ENCODE measurements at places on chromosomes 2 and 18.
A peak's percentile ranks its signal among the peaks of the same experiment; 100 is the strongest.

- DNase-seq = no peak
These were observed 34.8 kb downstream of the METTL4 start for GRCh38 chr18:2536493-2536892.

DNA sequence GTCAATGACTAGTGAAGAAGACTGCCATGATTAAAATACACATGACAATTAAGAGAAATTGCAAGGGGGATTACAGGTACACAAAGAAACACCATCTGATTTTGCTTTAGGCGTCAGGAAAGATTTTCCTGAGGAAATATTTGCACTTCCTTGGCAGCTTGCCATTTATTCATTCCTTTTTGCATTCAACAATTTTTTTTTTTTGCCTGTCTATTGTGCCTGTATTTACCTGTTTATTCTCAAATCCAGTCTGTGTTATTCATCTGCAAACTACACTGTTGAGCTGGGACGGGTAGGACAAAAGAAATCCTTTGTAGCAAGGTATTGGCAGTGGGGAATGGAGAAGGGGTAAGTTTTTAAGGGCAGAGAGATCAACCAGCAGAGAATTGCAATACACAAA is 31.8 kb downstream of the SMAD2 start:
- DNase-seq = no peak

DNA sequence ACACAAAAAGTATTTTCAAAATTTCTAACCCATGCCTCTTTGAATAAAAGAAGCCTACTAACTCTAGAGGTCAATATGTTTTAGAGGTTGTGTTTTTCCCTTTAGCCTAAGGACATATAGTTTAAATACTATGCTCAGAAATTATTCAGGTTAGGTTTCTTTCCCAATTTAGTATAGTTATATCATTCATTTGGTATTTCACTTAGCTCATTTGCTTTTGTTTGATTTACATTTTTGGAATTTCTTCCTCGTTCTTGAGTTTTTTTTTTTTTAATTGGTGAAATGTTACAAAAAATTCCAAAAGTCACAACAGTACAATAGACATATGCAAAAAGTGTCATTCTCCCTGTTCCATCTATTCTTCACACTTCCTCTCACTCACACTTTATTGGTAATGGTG is 371.3 kb upstream of the TNP1 start:
- no peak for DNase-seq

GRCh38 chr2:15169326-15170069 is 391.6 kb downstream of the NBAS start:
- no peak for DNase-seq

- DNase-seq = no peak
These were observed 79.0 kb upstream of the CTDP1 start for GRCh38 chr18:79600596-79600995.

DNA sequence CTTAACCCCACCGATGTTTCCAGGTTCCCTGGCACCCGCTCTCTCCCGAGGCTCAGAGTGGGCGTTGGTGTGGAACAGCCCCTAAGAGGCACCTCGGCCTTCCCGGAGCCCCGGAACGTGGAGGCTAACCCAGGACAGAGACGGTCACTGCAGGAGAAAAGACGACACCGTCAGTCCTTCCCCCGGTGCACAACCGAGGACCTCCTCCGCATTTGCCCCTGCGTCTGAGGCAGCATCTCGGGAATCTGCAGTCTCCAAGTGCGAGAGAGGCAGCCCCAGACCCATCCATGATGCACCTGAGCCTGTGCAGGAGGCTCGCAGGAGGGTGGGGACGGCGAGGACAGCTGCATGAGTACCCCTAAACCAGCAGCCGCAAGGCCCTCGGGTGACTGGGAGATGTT is 204.9 kb upstream of the SALL3 start:
- no peak for DNase-seq

DNA sequence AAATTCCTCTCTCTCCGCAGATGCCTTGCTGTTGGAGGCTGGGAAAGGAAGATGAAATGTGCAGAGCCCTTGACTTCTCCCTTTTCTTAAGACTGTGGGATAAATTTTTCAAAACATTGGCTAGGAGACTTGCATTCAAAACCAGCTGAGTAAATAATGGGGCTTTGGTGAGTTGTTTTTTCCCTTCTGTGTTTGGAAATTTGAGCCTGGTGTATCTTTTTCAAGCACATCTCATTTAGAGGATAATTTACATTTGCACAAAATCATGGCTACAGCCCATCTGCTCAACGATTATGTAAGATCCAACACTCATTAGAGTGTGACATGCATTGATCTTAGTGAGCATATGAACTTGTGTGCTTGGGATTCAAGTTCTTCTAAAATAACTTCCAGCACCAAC is 112.1 kb upstream of the ATP8B1 start:
- DNase-seq = no peak

- DNase-seq = no peak
These were observed 8.2 kb upstream of the GPR17 start for GRCh38 chr2:127637725-127638252.

DNA sequence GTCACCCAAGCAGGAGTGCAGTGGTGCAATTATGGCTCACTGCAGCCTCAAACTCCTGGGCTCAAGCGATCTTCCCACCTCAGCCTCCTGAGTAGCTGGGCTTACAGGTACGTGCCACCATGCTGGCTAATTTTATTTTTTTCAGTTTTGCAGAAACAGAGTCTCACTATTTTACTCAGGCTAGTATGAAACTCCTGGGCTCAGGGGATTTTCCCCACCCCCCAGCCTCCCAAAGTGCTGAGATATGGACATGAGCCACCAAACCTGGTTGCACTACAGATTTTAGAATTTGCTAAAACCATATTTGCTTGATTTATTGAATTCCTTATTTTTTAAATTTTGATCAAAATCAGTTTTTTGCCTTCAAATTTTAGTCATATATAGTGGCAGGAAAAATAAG is 1553.4 kb downstream of the LRP1B start:
- no peak for DNase-seq

GRCh38 chr2:18178736-18179349 is 300.4 kb downstream of the KCNS3 start:
- no peak for DNase-seq

GRCh38 chr2:215280326-215280725 is 31.5 kb upstream of the ATIC start:
- no peak for DNase-seq

DNA sequence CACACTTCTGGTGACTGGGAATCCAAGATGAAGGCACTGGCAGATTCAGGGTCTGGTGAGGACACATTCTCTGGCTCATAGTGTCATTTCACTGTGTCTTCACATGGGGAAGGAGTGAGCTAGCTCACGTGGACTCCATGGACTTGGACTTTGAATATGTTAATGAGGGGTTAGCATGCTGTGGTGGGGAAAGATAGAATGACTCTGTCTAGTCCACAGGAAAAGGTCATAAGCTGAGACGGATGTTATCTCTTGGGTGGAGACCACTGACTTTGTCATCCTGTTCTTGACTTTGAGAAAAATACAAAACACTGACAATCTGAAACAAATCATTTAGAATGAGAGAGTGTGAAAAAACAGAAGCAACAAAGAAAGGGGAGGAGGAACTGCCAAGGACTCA is 145.9 kb downstream of the PIK3C3 start:
- no peak for DNase-seq

DNA sequence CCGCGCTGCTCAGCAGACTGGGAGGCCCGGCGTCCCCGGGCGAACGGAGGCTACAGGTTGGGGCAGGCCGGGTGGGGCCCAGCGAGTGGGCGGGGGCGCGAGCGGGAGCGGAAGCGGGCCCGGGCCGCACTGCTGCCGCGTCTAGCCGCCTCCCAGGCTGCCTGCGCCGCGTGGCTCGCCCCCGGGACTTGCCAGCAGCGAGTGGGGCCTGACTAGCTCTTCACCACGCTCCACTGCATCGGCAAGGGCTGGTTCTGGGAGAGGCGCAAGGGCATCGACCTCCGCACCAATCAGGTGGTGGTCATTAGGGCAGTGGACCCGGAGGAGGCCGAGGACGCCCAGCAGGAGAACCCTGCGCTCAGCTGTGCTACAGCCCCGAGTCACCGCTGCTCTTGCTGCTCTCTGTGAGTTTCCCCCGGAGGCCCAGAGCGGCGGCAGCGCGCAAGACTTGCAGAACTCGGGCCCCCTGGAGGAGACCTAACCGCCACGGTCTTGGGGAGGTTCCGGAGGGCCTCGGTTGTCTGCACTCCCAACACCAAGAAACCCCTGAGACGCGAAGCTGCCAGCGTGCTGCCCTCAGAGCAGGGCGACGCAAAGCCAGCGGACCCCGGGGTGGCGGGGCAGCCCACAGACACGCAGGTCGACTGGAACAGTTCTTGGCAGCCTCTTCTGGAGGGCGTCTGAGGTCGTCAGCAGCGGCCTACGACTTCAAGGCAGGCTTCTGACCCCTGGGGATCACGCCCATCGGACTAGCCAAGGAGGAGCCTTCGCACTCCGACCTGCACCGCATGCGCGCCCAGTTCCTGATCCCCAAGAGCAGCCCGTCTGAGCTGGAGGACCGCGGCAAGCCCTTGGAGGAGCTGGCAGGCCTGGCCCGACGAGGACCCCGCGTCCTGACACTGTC is 27.2 kb upstream of the PTPN2 start:
- peak; percentile 62 for DNase-seq

DNA sequence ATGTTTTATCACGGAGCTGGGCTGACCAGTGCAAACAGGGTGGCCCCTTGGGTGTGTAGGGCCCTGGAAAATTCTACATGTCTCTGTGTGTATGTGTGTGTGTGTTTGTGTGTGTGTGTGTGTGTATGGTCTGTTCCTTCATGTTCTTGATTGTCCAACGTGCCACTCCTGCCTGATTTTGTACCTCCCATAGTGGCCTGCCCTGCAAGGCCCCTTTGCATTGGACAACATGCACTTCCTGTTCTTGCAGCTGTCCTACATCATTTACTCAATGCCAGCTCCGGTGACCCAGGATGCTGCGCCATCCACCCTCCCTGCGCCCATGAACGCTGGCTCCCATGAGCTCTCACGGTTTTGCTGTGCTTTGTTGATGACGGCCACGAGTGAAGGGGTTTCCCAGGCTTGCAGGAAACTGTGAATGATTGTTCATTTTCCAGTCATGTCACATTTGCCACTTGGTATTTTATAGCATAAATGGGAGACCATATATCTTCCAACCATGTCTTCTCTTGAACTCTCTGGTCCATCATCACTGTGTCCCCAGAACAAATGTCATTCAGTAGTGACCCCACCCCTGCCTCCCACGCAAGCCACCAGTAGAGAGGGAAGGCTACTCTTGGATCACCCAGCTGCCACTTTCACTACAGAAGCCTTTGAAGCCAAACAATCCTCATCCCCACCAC is 69.7 kb upstream of the NCK2 start:
- no peak for DNase-seq

DNA sequence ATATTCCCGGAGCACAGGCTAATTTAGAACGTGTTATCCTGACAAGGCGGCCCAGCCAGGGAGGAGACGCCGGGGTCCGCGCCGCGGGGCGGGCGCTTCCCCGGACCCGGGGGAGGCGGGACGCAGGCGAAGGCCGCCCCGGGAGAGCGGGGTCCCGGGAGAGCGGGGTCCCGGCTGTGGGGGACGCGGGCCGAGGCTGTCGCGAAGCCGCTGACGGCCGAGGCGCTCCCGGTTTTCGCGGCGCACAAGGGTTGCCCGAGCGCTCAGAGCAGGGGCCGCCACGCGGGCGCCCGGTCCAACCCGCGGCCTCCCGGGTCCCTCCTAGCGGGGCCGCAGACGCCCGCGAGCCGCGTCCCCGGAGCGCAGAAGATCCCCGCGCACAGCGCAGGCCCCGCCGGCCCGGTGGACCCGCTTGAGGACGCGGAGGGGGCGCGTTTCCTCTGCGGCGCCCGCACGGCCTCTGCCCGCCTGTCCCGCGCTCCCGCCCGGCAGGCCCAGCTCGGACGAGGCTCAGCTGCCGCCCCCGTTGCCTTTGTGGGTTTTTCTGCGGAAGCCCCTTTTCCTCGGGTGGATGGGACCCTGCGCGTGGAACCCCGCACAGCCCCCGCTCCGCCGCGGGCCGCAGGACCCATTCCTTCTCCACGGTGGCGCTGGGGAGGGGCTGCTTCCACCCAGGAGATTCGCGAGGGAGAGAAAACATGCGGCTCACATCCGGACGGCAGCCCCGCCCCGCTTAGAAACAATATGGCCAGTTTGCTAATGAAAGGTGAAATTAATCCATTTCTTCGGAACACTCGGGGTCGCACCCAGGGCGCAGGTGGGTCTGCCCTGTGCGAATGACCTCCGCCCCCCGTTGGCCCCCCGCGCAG is 9.6 kb upstream of the KCNG2 start:
- no peak for DNase-seq

DNA sequence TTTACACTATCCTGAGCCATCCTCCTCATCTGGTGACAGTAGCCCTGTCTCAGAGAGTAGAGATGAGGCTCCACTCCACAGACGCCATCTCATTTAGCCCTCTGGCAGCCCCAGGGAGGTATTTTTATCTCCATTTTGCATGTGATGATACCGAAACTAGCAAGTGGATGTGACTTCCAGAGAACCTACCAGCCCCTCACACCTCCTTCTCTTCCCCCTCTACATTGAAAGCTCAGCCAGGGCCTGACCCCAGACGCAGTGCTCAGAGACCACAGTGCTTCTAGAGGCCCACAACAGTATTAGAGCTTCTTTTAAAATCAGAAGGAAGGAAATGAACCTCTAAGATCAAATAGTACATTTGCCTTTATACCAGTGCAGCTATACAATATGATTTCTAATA is 8.3 kb downstream of the GYPC start:
- DNase-seq = no peak

DNA sequence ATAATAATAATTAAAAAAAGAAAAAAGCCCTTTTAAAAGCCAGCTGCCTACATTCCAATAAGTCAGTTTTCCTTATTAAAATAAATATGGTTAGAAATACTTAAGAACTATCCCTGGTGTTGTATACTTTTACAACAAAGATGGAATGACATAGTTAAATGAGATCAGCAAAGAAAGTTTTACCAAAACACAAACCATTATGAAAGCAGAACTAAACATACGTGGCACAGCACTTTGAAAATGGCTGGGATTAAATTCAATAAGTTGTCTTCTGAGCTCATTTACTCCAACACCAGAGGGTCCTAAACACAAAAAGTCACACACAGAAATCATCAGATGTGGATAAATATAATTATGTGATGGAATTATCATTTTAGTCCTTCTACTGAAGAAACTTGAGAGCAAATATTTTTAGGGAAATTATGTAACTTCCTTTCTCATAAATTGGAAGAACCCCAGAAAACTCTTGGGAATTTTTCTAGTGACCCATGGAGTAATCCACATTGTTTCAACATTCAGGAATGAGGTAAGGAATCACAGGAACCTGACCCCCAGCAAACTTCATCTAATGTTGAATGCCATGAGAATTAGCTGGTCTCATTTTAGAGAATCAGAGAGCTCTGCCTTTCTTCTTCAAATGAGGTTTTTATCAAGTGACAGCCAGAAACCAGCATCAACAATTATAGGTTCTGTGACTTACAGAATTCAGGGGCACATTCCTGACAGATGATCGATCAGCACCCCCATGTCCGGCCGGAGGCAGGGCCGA is 11.5 kb upstream of the TMEM237 start:
- no peak for DNase-seq

DNA sequence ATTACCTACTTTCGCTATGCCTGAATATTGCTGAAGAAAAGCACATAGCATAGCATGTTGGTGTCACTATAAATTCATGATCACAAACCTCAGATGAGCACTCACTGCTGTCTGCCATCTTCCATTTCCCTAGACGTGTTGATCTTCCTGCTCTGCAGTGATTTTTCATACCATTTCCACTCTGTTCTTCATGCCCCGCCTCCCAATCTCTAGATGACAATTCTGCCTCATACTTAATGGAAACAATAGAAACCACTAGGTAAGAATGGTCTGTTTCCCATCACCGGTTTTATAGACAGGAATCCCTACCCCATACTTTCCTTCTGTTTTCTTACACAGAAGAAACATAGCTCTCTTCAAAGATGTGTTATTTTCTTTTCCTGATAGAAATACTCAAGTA is 63.8 kb downstream of the PIK3C3 start:
- DNase-seq = no peak
